ENCODE measurements at places on chromosomes 3 and 15.

- DNase-seq: no peak
- H3K4me1 ChIP-seq: peaks cover 6% of the 10 kb centered on the region
- H3K4me3 ChIP-seq: no peak overlapping the region
- no peak overlapping the region for H3K27ac ChIP-seq
- no peaks in the 10 kb centered on the region for H3K36me3 ChIP-seq
- no peaks in the 10 kb centered on the region for H3K27me3 ChIP-seq
Observed at GRCh38 chr3:177119829-177120228, 77.5 kb downstream of the TBL1XR1 start.

- H3K4me3 ChIP-seq: no peak overlapping the region
- no peak for DNase-seq
- H3K27me3 ChIP-seq: no peaks in the 10 kb centered on the region
Observed at GRCh38 chr15:66789029-66790025, 87.3 kb downstream of the SMAD6 start.

DNA sequence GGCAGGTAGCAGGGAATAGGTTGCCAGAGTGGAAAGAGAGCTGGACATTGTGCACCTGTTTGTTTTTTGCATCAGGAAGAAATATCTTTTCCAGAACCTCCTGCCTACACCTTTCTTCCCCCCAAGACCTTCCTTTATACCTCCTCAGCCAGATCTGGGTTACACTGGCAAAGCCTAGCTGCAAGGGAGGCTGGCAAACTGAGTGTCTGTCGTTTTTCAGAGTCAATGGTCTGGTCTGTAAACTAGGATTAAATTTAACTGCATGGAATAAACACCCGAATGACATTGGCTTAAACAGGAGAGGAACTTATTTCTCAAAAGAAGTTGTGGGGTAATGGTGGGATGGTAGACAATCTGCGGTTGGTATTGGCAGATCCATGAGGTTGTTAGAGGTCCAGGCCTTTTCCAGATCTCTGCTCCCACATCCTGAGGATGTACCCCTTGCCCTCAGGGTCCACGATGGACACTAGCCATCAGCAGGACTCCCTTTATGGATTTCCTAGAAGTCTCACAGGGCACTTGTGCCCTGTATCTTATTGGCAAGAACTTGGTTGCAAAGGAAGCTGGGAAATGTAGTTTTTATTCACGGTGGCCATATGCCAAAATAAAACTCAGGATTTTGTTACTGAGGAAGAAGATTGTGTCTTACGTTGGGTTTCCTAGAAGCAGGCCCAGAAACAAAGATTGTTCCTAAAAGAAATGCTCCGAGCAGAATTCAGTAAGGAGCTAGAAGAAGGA lies 3.2 kb upstream of the RARRES1 start:
- no peak for DNase-seq
- peaks cover 5% of the 10 kb centered on the region for H3K4me1 ChIP-seq
- no peak overlapping the region for H3K4me3 ChIP-seq
- H3K27me3 ChIP-seq: no peaks in the 10 kb centered on the region
- no peak overlapping the region for H3K27ac ChIP-seq

DNA sequence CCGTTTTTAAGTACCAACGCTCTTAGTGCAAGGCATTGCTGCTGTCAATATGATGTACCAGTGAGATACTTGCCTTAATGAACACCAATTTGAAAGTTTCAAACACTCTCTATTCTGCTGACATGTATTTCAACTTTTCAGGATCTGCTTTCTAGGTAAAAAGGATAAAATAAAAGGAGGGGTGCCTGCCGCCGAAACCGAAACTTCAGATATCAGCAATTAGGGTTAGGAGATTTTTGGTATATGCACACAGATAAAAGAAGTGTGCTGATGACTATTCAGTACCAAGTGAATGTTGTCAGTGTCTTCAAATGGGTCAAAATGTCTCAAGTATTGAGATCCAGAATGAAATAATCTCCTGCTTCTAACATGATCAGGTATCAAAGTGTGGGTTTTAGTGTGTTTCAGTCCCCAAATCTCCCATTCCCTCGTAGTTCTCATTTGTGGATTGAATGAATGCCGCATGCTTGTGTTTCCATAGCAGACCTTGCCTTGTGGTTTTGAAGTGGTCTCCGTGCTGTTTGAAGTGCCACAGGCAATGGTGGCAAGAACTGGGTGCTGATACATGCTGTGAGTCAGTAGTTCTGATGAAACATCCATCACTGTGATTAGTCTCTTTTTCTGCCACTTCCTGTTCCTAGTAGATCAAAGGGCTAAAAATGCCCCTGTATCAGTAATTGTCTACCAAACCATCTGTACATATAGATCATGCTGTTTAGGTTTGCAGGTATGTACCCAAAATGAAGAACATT lies 22.5 kb downstream of the CHST14 start:
- no peak overlapping the region for H3K4me3 ChIP-seq
- peak; percentile 20 for DNase-seq
- H3K27ac ChIP-seq: no peak overlapping the region

GRCh38 chr3:113638910-113639309 lies 57.5 kb downstream of the USF3 start:
- H3K27ac ChIP-seq: no peak overlapping the region
- no peaks in the 10 kb centered on the region for H3K4me1 ChIP-seq
- DNase-seq: no peak
- H3K36me3 ChIP-seq: no peaks in the 10 kb centered on the region
- H3K27me3 ChIP-seq: no peaks in the 10 kb centered on the region
- H3K4me3 ChIP-seq: no peak overlapping the region

GRCh38 chr3:8987226-8987625 lies 24.0 kb upstream of the RAD18 start:
- H3K4me3 ChIP-seq: no peak overlapping the region
- H3K4me1 ChIP-seq: no peaks in the 10 kb centered on the region
- H3K36me3 ChIP-seq: no peaks in the 10 kb centered on the region
- DNase-seq: no peak
- no peak overlapping the region for H3K27ac ChIP-seq
- H3K27me3 ChIP-seq: no peaks in the 10 kb centered on the region

DNA sequence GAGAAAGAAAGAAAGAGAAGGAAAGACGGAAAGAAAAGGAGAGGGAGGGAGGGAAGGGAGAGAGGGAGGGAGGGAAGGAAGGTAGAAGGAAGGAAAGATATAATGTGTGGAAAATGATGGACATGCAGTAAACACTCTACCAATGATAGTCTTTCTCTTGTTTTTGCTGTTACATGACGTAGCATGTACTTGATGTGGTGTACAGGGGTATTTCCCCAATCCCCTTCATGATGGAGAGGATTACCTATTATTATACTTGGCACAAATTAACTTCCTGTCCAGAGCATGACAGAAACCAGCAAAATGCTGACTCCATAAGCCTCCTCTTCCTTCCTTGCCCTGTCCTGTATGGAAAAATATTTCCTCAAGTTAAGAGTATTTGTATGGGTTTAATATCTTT lies 124.4 kb downstream of the B3GALNT1 start:
- H3K27ac ChIP-seq: no peak overlapping the region
- no peaks in the 10 kb centered on the region for H3K4me1 ChIP-seq
- H3K36me3 ChIP-seq: no peaks in the 10 kb centered on the region
- DNase-seq: no peak

- H3K27ac ChIP-seq: no peak overlapping the region
- H3K4me1 ChIP-seq: no peaks in the 10 kb centered on the region
- no peak overlapping the region for H3K4me3 ChIP-seq
Observed at GRCh38 chr15:100180921-100181320, 160.9 kb downstream of the ADAMTS17 start.

GRCh38 chr15:33242669-33243191 lies 48.2 kb upstream of the FMN1 start:
- no peaks in the 10 kb centered on the region for H3K4me1 ChIP-seq
- H3K4me3 ChIP-seq: no peak overlapping the region
- no peaks in the 10 kb centered on the region for H3K27me3 ChIP-seq
- H3K27ac ChIP-seq: no peak overlapping the region
- H3K36me3 ChIP-seq: no peaks in the 10 kb centered on the region

DNA sequence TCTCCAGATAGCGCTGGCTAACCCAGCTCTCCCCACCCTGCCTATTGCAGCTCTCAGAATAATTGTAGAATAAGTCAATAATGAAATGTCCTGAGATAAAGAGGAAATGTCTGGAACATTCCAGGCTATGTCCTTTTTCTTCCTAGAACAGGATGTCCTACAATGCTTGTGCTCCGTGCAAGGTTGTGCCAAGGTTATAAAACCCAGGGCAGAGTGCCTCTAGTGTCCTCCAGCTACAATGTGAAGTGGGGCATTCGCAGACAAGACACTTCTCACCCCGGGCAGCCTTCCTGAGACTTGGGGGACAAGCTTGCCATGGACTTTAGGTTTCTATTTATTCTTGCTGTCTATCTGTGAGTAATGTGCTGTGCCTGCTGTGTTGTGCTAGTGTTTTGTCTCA lies 900.6 kb downstream of the TUSC7 start:
- H3K27me3 ChIP-seq: no peaks in the 10 kb centered on the region
- DNase-seq: no peak
- no peak overlapping the region for H3K27ac ChIP-seq
- H3K4me3 ChIP-seq: no peak overlapping the region
- H3K36me3 ChIP-seq: no peaks in the 10 kb centered on the region

- no peak overlapping the region for H3K27ac ChIP-seq
- H3K36me3 ChIP-seq: no peaks in the 10 kb centered on the region
- peak overlapping the region; percentile 76 for H3K4me3 ChIP-seq
Observed at GRCh38 chr3:32240159-32240545, 1.7 kb downstream of the CMTM8 start.

- no peak for DNase-seq
- peak overlapping the region; percentile 99 for H3K27ac ChIP-seq
- no peaks in the 10 kb centered on the region for H3K27me3 ChIP-seq
- no peaks in the 10 kb centered on the region for H3K36me3 ChIP-seq
- H3K4me1 ChIP-seq: peaks cover 23% of the 10 kb centered on the region
Observed at GRCh38 chr15:65303687-65304380, 643 bp upstream of the RNU5B-1 start.

DNA sequence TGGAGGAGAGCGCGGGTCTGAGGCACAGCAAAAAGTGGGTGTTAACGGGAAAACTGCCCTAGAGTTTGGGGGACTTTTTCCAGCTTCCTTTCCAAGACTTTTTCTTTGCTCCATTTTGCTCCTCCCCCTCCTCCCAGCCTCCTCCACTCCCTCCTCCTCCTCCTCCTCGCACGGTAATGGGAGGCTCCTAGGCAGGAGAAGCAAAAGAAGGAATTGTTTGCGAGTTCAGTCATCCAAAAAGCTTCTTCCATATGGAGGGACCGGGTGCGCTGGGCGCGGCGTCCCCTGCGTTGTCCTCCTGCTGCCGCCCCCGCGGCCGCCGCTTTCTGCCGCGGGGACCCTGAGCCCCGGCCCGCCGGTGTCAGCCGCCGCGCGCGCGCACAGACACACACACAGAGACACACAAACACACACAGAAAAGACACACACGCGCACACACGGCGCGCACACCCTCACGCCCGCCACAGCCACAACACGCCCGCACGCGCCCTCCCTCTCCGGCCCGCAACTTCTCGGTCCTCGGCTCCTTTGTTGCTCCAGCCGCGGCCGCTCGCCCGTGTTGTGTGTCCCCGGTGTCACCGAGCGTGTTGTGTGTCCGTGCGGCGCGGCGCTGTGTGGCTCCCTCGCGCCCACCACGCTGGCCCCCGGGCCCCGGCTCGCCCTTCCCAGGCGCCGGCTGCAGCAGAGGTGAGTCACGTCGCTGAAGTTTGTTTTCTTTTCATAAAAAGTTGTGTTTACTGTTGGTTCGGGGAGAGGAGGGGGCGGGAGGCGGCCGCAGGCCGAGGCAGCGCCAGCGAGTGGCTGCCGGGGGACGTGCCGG lies at the start of gene BOC:
Gene BOC, plus strand, starts transcription at position 228 of the 820 bp plus-strand sequence. CDS start 38,246 bp downstream, outside the sequence.
- peaks cover 7% of the 10 kb centered on the region for H3K27me3 ChIP-seq
- no peaks in the 10 kb centered on the region for H3K36me3 ChIP-seq
- H3K4me3 ChIP-seq: no peak within 1 kb of the TSS
- H3K4me1 ChIP-seq: no peaks in the 10 kb centered on the region

DNA sequence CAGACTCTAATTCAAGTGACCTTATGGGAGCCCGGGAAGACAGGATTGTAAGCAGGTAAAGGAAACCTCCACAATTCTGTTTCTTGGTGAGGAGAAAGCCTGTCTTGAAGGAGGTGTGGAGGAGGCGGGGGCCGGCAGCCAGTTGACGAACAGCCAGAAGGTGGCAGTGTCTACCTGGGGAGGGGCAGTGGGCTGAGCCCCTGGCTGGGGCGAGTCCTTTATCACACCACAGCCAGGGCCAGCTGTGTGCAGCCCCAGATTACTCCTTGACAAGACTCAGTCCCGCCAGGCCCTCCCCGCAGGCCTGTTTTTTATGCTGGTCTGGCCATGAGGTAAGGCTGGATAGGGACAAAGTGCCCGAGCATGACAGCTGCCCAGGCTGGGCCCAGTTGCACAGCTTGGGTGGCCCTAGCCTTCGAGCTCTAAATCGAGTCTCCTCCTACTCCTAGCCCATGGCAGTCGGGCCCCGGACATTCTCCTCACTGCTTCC lies 40.9 kb upstream of the IDH2 start:
- H3K4me1 ChIP-seq: peaks cover 13% of the 10 kb centered on the region
- H3K27me3 ChIP-seq: no peaks in the 10 kb centered on the region
- no peaks in the 10 kb centered on the region for H3K36me3 ChIP-seq
- no peak overlapping the region for H3K4me3 ChIP-seq
- peak; percentile 21 for DNase-seq
- peak overlapping the region; percentile 51 for H3K27ac ChIP-seq

- no peaks in the 10 kb centered on the region for H3K36me3 ChIP-seq
- H3K27ac ChIP-seq: no peak overlapping the region
- peaks cover 9% of the 10 kb centered on the region for H3K4me1 ChIP-seq
- H3K4me3 ChIP-seq: no peak overlapping the region
- H3K27me3 ChIP-seq: peaks cover 11% of the 10 kb centered on the region
Observed at GRCh38 chr15:66115568-66116206, 137.9 kb downstream of the MEGF11 start.

DNA sequence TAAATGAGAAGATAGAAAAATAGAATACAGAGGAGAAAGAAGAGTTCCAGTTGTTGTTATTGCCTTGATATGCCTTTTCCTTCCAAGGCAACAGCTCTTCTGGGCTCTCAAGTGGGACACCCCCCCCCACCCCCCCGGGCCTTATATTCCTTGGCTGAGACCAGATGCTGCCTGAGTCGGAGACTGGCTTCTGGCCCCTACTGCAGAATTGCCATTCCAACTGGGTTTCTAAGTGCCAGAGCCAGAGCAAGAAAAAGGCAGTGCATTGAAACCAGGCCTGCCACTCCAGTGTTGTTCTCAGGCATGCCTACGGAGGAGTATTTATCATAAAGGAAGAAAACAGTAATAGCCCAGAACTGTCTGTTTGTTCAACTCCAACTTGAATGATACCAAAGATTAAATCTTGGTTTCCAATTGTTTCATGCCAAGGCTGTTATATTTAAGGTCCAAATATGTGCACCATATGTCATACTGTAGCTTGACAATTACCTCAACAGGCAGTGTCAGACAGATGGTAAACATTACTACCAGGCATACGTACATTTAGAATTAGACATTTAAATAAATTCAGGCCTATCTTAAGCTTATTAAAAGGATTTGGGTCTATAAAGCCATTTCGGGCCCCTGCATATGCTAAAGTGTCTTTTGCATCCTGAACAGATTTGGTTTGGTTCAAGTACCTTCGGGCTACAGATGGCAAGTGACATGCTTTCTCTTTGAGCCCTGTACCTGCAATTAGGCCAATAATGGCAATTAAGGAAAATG lies 209.9 kb upstream of the SEMA6D start:
- DNase-seq: no peak
- H3K4me3 ChIP-seq: no peak overlapping the region
- no peaks in the 10 kb centered on the region for H3K36me3 ChIP-seq
- H3K27ac ChIP-seq: no peak overlapping the region

Data from CD8-positive, alpha-beta memory T cell (primary cell).